ENCODE measurements at places on chromosomes 2 and 18. TPM values are rescaled to one million over a fixed set of nuclear protein-coding genes. Genes with fewer than 3 reads are reported as not detected.

DNA sequence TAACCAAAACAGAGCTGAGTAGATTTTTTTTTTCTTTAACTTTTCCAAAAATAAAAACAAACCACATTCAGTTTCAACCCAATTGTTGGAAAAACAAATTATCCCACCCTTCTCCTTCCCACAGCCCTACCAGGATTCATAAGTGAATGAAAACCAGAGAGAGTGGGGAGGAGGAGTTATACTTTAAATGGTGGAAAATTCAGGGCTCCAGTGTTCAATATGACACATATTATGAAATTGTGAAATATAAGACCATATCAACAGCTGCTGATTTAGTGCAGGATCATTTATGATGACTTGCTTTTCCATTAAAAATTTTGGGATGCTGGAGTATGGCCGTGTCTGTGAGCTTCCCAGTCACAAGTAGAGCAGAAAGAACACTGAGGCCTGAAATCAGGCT is 26.7 kb downstream of the COLEC12 start:
- H3K4me3 ChIP-seq = no peak overlapping the region
- H3K27me3 ChIP-seq = peaks cover 10% of the 10 kb centered on the region
- no peaks in the 10 kb centered on the region for H3K36me3 ChIP-seq
- no peak for DNase-seq
- no peak overlapping the region for H3K27ac ChIP-seq

The STAT4 gene
- total RNA-seq = 125 TPM

The RESP18 gene
- total RNA-seq = not detected

GRCh38 chr2:171630812-171631626 is 56.2 kb upstream of the DYNC1I2 start:
- H3K4me1 ChIP-seq = no peaks in the 10 kb centered on the region
- DNase-seq = no peak
- no peak overlapping the region for H3K27ac ChIP-seq
- peaks cover 6% of the 10 kb centered on the region for H3K36me3 ChIP-seq
- no peak overlapping the region for H3K4me3 ChIP-seq
- no peaks in the 10 kb centered on the region for H3K27me3 ChIP-seq

The DSG4 gene
- not detected for total RNA-seq

DNA sequence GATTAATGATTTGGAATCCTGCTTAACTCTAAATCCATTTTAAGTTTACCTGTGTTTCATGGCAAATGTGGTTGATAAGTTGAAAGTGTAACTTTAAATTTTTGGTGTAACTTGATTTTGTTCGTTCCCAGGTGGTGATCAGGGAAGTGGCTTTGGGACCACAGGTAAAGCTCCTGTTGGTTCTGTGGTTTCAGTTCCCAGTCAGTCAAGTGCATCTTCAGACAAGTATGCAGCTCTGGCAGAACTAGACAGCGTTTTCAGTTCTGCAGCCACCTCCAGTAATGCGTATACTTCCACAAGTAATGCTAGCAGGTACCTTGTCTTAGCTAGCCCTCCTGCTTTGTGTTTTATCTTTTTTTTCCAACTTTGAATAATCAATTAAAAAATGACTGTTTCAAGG is 62.8 kb downstream of the AGFG1 start:
- no peak overlapping the region for H3K4me3 ChIP-seq
- H3K4me1 ChIP-seq = no peaks in the 10 kb centered on the region
- no peak overlapping the region for H3K27ac ChIP-seq
- no peaks in the 10 kb centered on the region for H3K27me3 ChIP-seq
- no peak for DNase-seq
- H3K36me3 ChIP-seq = peaks cover 6% of the 10 kb centered on the region

All from activated T-cell treated with anti-CD3 and anti-CD28 coated beads, Interleukin-2, amount 50 U/mL, for 72 hours (primary cell).